Endothelial cell (in vitro differentiated cells): ENCODE measurements at places on chromosomes 5 and 9.

- no peak for DNase-seq
Measured at GRCh38 chr5:83104021-83104420, 26.7 kb downstream of the XRCC4 start.

DNA sequence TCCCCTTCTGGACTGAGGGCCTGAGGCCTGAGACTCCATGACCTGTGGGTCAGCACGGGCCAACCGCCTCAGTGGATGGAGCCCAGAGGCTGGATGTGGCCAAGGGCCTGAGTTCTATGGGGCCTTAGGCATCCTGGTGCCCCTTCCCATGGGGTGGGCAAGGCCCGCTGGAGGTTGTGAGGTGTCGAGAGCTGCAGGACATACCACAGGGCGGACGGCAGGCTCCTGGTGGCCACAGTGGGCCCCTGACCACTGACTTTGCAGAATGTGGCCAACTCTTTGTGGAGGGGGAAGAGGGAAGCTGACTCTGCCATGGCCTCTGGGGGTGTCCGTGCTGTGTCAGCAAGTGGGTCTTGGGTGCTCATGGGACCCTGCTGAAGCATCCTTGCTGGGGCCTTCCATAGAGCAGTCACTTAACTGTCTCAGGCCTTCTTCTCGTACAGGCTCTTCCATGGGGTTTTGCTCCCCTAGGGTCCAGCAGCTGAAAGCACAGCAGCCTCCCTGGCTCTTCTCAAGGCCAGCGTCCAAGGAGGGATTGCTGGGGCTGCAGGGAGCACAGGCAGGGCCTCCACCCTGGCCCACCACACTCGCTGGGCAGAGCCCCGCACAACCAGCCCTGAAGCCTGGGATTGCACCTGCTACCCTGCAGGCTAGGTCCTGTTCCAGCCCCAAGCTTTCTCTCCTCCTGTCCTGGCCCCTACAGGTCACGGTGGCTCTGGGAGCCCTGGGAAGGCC is 21.6 kb upstream of the SLC9A3 start:
- no peak for DNase-seq

- no peak for DNase-seq
Measured at GRCh38 chr9:100819980-100820379, 208.5 kb upstream of the PLPPR1 start.

GRCh38 chr5:171681061-171681460 is 104.6 kb upstream of the SMIM23 start:
- DNase-seq, result no peak

- DNase-seq, result no peak
Measured at GRCh38 chr9:130476151-130476730, 31.5 kb downstream of the ASS1 start.
